Activated gamma-delta T cell treated with Interleukin-2 at 50 U/mL for 16 hours (primary cell): ENCODE measurements at places on chromosomes 7 and 10.

GRCh38 chr10:21995557-21995956, 8.0 kb downstream of the DNAJC1 start:
- DNase-seq = no peak

- peak; percentile 85 for DNase-seq
These were observed 3.5 kb downstream of the MXI1 start for GRCh38 chr10:110210674-110211464.

DNA sequence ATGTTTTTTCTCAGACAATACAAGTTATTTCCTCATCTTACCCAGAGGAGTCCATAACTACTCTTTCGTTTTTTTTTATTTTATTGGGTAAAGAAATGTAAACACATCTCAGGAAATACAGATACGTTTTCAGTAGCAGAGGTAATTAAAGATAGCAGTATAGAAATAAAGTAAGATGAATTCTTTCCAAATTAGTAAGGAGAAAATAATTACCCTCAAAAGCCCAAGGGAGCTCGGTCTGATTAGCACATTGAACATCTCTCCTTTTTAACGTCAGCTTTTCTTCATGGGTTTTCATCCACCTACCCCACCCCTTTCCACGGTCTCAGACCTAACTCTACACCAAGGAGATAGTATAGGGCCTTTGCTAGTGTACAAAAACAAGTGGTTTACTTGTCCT, 294.2 kb downstream of the GRID1 start:
- DNase-seq = no peak

DNA sequence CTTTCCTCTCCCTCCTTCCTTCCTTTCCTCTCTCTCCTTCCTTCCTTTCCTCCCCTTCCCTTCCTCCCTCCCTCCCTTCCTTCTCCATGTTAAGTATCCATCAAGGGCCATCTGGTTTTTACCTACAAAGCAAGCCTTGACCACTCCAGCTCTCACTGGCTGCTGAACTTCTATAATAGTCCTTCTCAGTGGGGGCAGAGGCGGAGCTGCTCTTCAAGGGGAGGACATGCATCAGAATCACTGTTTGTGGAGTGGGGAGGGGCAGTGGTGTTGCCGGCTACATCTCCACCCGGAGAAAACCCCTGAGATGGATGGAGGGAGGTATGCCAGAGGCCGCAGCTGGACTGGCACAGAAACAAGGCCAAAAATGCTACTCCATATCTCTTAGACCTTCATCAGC, 25.9 kb downstream of the LAMB1 start:
- no peak for DNase-seq

DNA sequence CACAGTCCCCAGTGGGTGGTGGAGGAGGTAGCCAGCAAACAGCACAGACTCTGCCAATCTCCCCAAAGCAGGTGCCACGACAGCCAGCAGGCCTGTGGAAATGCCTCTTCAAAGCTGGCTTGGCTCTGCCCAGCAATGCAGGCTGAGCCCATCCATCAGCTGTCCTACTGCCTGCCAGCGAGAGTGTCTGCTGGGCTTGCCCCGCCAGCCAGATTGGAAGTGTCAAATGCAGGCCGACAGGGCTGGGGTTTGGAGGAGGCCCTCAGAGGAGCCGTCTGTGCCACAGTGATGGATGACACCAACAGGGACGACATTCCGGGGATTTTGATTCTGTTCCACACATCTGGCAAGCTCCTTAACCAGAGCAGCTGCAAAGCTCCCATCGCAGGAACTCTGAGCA, 16.7 kb downstream of the HABP2 start:
- no peak for DNase-seq

DNA sequence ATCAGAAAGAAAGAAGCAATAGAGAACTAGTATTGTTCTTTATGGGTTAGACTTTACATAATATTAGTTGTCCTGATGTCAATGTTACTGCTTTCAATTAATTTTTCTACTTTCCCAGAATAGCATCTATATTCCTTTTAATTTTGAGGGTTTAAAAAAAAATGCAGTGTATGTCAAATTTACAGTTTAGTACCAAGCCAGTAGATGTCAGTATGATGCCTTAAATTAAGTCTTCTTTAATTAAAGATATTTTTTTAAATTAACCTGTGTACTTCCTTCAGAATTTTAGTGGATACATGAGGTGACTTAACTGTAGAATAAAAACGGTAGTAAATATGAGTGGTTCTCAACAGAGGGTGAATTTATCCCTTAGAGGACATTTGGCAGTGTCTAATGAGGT, 35.2 kb upstream of the STOX1 start:
- DNase-seq = no peak

DNA sequence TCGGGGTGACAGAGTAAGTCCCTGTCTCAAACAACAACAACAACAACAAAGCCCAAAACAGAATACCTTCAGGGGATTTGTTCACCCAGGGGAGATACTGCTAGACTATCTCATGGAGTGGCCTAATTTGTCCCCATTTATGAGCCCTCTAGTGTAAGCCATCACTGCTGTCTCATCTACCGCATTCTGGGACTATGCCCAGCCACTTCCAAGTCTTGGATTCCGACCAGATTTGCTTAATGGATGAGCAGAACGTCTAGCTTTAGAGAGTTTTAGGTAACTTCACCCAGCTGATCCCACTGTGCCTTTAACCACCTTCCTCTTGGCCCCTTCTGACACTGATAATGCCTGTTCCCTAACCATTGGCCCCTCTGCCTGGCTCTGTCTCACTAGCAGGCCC, 47.1 kb downstream of the PAPSS2 start:
- DNase-seq = no peak

GRCh38 chr10:4004144-4004543, 219.1 kb upstream of the KLF6 start:
- no peak for DNase-seq

- DNase-seq = no peak
These were observed 299.9 kb upstream of the PITRM1 start for GRCh38 chr10:3472287-3473051.

- DNase-seq = no peak
These were observed 81.4 kb upstream of the LAMB4 start for GRCh38 chr7:108211382-108212201.

- DNase-seq = no peak
These were observed 62.6 kb downstream of the GLI3 start for GRCh38 chr7:42174391-42174912.

- DNase-seq = no peak
These were observed 279.5 kb upstream of the AUTS2 start for GRCh38 chr7:69318794-69319193.
